Parietal lobe (tissue), 2 donors: ENCODE measurements at places on chromosomes 7 and 10. TPM values are rescaled to one million over a fixed set of nuclear protein-coding genes. Genes with fewer than 3 reads are reported as not detected.

The LMBR1 gene
- total RNA-seq = 156 TPM

The MPP7 gene
- total RNA-seq = 2.2 TPM

The XRCC2 gene
- total RNA-seq = 6.9 TPM

The PRSS37 gene
- total RNA-seq = not detected

The MYL10 gene
- not detected for total RNA-seq

The PLPP4 gene
- total RNA-seq = 22.5 TPM

The ASZ1 gene
- not detected for total RNA-seq

The HOXA2 gene
- not detected for total RNA-seq

The MRC1 gene
- total RNA-seq = 0.63 TPM

The PPP1R3A gene
- total RNA-seq = not detected

The GIMAP1 gene
- total RNA-seq = 0.63 TPM

The POM121C gene
- total RNA-seq = 26.6 TPM

The PIP4K2A gene
- total RNA-seq = 38.8 TPM
